ENCODE measurements at places on chromosomes 1 and 21.

GRCh38 chr21:44377201-44377921 lies 23.9 kb downstream of the TRPM2 start:
- DNase-seq, result peak; percentile 65

- no peak for DNase-seq
These were observed 77.6 kb upstream of the IFFO2 start for GRCh38 chr1:19033926-19034680.

DNA sequence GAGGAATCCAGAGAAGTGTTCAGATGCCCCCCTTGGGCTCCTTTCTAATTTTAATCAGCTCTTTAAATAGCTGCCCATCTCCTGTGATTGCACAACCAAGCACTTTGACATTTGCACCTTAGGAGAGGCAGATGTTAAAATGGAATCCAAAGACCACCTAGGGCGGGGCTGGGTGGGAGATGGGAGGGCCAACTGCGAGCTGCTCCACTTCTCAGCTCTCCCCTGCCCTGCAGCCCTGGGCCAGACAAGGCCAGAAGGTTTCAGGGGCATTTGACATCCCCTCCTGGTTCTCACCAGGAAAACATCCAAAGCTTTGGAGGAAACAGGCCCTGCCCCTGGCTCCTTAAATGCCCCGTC lies 106.9 kb downstream of the DHRS3 start:
- DNase-seq, result no peak

- peak; percentile 61 for DNase-seq
These were observed 858.7 kb downstream of the USP25 start for GRCh38 chr21:16588433-16588860.

DNA sequence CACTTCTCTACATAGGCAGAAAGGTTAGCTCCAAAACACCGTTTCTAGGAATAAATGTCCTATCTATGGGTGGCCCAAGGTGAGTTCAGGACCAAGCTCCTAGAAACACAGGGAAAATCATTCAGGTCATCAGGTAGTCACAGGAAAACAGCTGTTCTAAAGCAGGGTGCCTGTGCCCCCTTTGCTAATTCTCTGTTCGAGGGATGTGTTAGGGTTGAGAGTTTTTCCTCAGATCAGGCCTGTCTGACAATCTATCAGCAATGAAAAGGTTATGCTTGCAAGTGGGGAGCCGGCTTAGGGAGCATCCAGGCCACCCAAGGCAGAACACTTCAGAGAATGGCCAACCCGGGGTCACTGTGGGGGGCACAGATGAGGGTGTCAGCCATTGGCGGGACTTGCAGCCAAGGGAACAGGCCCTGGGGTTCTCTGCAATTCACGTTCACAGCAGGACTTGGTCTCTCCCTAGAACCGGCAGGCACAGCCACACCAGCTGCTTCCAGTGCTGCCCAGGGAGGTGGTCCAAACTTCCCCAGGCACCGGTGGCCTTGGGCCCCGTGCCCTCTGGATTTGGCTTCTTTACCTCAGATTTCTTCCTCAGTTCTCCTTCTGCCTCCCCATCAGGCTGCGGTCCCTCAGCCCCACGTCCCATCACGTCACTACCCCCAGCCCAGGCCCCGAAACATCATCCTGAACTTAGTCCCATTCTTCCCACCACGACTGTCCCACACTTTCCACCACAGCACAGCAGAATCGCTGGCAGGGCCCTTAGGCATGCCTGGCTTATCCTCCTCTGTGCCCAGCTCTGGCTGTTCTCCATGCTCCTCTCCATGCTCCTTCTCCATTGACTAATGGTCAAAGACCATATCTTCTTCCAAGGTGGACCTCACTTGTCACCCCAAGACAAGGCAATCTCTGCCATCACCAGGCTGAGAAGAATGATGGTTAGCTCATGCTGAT lies 11.0 kb downstream of the CD2 start:
- DNase-seq, result no peak

- DNase-seq, result no peak
These were observed 15.2 kb upstream of the IGSF3 start for GRCh38 chr1:116682641-116683221.

Data from NCI-H1436 (cell line).